NCI-H1436 (cell line): ENCODE measurements at places on chromosomes 1 and 21.

DNA sequence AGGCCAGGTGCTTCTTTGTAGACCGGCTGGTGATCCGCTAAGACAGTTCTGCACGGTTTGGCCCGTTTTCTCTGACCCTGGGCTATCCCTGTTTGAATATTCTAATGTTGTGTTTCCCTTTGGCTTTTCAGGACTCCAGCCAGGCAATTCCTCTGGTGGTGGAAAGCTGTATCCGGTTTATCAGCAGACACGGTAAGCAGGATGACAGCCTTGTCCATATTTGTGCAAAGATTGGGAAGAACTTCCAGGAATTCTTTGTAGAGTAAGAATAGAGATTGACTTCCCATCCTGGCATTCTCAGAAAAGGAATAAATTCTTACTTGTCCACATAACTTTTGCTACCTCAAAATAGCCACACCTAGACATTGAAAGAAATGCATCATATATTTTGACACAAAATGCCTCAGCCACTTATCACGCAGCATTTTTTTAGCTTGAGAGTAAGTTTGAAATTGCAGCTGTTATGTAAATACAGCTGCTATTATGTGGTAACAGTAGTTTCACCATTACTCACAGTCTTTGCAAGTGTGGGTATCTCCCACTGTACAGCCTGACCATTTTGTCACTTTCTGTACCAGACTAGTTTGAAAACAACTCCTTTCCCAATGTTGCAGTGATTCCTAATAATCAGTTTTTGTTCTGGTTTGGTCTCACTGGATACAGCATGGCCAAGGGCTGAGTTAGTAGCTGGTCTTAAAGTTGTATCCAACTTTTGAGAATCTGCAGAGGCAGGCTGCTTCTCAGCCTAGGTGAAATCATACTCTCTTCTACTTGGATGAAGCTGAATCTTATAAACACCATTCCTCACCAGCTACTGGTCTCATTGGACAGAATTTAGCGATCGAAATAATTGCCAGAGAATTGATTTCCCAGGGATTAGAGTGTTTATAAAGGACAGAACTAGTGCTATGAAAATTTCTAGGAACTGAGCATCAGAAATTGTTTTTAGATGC lies 40.0 kb upstream of the IKBKE start:
- no peak for DNase-seq

- no peak for DNase-seq
Observed at GRCh38 chr1:9590201-9590600, 1.5 kb downstream of the TMEM201 start.

GRCh38 chr1:181159451-181160140 lies 71.1 kb downstream of the IER5 start:
- DNase-seq = no peak

DNA sequence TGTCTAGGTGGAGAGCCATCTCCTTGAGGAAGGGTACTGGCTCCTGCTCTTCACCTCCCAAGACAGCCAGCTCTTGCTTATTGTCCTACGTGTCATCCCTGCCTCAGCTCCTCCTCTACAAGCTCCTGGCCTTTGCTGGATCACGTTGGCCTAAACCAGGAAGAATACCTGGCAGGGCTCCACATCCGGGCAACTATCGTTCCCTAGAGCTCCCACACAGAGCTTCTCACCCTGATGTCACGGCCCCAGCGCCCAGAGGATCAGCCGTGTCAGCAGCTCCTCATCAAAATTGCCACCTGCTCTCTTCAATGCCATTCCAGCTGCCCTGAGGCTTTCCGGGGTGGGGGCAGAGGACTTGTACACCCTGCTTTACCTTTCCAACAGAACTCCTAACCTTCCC lies 1.9 kb upstream of the TPM3 start:
- peak; percentile 35 for DNase-seq

DNA sequence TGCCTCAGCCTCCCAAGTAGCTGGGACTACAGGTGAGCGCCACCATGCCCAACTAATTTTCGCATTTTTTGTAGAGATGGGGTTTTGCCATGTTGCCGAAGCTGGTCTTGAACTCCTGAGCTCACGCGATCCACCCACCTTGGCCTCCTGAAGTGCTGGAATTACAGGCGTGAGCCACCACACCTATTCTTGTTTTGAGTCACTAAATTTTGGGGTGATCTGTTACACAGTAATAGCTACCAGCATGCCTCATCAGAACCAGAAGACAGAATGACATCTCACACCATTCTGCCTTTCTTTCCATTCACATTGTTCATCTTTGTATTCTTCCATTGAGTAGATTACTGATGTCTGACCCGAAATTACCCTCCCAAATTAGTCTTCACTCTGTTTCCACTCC lies 9.1 kb downstream of the RHBDL2 start:
- no peak for DNase-seq
